CD4-positive, alpha-beta T cell treated with Interleukin-15 for 1 hour (primary cell): ENCODE measurements at places on chromosomes 1 and 21.

- DNase-seq, result no peak
Observed at GRCh38 chr1:228268881-228269265, 61.0 kb downstream of the OBSCN start.

DNA sequence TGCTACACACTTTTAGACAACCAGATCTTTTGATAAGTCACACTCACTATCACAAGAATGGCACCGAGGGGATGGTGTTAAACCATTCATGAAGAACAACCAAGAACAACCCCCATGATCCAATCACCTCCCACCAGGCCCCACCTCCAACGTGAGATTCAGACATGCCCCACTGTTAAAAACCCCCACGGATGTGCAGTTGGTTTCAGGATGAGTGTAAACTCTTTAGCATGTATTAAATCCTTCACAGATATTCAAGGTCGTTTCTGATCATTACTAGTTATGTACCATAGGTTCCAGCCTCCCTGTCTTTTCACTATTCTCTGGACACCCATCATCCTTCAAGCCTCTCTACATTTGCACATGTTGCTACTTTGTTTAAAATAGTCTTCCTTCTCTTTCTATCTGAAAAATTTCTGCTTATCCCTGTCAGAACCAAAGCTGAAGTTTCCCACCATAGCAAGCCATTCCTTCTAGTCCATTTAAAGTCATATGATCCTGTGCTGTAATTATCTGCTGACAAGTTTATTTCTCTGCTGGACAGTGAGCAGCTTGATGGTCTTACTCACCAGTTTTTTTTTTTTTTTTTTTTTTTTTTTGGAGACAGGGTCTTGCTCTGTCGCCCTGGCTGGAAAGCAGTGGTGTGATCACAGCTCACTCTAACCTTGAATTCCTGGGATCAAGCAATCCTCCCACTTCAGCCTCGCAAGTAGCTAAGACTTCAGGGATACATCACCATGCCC is 36.8 kb downstream of the MAP10 start:
- DNase-seq, result no peak

GRCh38 chr1:213541641-213542040 is 446.1 kb upstream of the PROX1 start:
- no peak for DNase-seq

DNA sequence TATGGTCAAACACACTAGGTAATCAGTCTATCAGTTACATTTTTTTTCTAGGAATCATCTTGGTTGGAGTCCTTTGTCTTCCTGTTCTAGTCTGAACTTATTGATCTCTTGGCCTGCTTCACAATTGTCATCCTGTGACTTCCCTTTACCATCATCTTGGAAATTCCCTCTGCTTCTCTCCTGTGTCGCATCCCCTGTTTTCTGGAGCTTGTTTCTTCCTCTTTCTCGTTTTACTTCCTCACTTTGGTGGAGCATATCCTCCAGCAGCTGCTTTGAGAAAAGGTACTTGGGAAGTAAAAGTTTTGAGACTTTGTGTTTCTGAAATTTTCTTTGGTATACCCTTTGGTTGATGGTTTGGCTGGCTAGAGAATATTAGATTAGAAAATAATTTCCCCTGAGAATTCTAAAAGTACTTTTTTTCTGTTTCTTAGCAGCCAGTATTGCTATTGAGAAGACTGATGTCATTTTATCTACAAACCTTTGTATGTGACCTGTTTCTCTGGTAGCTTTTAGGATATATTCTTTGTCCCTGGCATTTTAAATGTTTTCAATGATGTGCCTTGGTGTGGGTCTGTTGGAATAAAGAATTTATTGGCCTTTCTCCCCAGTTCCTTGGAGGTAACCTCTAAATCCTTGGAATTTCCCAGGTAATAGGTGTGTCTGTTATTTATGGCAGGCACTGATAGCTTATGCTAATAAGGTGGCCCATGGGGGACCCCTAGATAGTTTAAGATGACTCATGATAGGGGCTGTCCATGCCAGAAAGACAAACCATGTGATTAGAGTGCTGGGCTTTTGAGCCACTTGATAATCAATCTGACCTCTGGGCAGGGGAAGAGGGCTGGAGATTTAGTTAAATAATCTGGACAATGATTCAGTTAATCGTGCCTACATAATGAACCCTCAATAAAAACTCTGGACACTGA is 6.1 kb upstream of the MYCL start:
- DNase-seq, result peak; percentile 29

GRCh38 chr1:10051656-10052055 is 18.9 kb downstream of the UBE4B start:
- DNase-seq, result no peak

DNA sequence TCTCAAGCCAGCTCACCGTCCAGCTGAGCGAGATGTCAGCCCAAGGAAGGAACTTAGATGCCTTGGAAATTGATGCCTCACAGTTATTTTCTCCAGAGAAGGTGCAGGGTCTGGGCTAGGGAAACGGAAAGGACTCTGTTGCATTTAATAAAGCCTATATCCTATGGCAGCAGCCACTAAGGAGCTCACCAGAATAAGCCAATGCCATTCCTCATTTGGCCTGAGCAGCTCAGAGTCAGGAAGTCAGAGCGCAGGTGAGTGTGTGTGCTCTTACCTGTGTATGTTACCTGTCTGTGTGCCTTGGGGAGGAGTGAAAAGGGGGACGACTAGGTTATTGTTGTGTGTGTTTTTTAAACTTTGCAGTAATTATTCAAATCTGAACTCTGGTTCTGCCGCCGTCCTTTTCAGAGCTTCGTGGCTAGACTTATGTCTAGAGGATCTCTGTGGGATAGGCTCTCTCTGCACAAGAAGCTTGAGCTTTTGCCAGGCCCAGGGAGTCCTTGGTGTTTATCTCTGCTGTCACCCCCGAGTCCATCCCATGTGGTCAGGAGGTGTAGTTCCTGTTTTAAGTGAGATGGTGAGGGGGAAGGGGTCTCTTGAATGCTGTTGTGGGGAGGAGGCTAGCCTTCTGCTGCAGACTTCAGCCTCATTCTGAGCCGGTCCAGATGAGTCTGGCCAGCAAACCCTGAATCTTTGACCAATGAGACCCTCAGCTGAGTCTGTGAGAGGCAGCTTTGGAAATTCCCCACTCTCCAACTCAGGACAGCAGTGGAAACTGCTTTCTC is 2.4 kb downstream of the TMCC2 start:
- DNase-seq, result no peak

DNA sequence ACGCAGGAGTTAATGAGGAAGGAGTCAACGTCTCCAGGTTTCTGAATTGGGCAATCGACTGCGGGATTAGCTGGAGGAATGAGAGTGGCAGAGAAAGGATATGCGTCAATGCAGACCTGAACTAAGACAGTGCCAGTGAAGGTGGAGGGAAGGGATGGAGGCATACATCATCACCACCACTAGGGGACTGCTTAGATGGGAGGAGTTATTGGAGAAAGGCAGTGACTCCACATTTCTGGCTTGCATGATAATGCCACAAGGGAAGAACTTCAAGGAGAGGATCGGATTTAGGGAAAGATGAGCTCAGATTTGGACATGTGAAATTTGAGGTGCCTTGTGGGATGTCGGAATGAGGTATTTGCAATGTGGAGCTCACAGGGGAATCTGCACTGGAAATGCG is 17.5 kb downstream of the VASH2 start:
- DNase-seq, result no peak

DNA sequence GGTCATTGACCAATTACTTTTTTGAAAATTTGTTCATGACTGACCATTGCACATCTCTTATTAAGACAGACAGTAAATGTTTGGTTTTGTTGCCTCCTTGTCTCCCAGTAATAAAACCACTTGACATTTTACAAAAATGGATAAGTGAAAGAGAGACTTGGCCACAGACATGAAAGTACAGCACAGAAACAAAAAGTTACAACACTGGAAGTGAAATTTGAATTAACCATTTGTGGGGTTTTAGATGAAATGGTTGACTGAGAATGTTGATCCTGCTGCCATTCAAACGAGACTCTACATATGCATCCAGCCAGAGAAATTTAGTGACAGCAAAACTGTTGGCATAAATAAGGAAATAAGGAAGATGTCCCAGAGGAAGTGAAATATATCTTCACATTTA is 79.3 kb upstream of the B3GALT2 start:
- DNase-seq, result no peak

- DNase-seq, result no peak
Observed at GRCh38 chr21:32812035-32812434, 40.5 kb upstream of the PAXBP1 start.

GRCh38 chr21:36504067-36505058 is 24.4 kb upstream of the CLDN14 start:
- no peak for DNase-seq

DNA sequence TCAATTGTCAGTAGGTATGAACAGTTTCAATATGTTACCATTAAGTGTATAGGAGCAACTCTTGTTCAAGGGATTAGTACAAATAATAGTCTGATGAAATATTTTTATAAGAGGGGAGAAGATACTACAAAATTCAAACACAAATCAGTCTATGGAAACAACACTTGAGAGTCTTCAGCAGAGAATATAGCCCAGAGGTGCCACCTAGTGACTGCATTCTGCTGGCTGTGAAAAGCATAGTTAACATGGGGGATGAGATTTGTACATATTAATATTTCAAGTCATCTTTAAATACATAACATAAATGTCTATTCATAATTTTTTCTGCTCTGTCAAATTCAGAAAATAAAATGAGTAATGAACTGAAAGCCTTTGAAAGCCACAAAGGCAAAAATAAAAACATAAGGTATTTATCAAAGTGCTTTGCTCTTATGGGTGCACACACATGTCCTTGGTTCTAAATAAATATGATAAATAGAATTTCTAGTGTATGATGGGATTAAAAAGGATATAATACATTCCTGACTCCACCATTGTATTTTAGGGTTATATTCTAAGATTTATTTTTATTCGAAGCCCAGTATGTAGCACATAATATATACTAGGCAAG is 440.9 kb upstream of the ZRANB2 start:
- no peak for DNase-seq

DNA sequence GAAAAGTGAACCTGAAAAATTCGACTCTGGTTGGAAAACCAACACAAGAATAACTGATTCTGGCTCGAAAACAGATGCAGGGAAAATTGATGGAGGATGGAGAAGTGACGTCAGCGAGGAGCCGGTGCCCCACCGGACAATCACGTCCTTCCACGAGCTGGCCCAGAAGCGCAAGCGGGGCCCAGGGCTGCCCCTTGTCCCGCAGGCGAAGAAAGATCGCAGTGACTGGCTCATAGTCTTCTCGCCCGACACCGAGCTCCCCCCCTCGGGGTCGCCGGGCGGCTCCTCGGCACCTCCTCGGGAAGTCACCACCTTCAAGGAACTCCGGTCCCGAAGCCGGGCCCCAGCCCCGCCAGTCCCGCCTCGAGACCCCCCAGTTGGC is 1.9 kb downstream of the RUSC1 start:
- no peak for DNase-seq

DNA sequence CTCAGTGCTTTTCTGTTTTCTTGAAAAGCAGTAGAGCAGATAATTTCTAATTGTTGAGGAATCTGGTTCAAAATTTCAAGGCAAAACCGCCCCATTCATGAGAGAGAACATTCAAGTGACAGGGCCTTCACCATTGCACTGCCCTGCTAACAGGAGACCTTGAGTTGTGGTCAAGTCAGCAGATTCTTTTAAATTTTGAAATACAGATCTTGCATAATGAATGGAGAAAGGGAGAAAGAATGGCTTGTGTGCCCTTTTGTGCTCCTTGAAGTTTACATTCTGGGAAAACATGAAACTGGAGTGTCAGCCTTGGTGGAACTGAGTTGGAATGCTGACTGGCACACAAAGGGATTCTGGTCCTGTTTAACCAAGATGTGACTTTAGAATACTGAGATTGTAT is 164.5 kb upstream of the UBE2U start:
- DNase-seq, result no peak

DNA sequence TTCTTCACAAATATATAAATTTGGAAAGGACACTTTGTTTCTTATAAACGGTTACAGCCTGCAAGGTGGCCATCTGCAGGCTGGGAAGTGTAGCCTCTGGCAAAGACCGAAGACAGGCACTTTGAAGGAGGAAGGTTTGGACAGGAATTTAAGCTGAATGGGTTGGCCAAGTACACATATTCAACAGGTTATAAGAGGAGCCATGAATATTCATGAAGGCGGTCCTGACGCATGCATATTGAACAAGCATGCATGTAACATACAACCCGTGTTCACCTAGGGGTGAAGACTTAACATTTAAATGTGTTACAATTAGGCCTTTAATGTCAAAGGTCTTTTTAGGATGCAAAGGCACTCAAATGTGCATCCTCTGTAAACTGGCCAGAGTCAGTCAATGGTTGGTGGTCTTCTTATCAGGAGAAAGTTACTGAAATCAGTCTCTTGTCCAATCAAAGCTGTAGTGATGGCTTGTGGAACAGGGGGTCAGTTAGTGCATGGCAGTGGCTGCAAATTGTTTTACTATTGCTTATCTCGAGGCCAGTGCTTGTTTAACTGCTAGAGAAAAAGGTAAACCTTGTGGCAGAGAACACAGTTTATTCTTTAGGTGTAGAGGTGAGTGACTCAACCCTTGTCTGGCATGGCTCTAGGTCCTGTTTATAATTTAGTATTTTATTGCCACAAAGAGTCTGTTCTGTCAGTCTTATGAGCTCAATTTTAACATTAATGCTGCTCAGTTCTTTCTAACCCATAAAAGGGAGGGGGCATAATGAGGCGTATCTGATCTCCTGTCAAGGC is 70.3 kb upstream of the F3 start:
- no peak for DNase-seq

- no peak for DNase-seq
Observed at GRCh38 chr1:110645821-110646735, 28.7 kb downstream of the KCNA3 start.

- no peak for DNase-seq
Observed at GRCh38 chr1:52268372-52268771, 97.6 kb downstream of the CC2D1B start.

DNA sequence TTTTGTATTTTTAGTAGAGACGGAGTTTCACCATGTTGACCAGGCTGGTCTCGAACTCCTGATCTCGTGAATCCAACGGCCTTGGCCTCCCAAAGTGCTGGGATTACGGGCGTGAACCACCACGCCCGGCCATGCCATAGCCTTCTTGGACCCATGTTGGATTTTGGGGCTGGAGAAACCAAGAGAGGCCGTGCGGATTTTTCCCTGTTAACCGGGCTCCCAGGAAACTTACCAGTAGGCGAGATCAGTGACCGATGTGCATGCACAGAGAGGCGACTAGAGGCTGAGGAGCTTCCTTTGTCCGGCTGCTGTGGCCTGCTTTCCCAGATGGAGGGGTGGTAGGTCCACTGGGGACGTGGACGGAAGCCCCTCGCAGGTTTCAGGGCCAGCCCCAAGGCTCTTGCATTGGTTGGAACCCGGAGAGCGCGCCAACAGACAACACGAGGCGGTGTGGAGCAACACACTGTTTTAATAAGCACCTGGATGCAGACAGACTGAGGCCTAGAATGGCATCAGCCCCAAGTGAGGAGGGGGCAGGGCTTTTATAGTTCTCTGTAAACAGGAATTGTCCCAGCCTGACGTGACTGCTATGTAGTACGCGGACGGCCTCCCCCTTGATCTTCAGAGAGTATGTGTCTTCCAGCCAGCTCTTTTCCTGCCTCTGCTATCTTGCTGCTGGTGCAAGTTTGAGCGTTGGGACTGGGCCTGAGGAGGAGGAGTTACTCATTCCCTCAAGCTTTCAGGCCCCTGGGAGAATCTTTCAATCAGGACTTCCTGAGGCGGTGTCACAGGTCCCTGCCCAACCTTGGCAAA is at the start of gene ERVH48-1:
ERVH48-1 (minus strand) TSS at position 517 of the 813 bp plus-strand sequence. CDS start 6,624 bp downstream, outside the sequence.
- DNase-seq, result peak; percentile 32

GRCh38 chr1:216896146-216896545 is 172.9 kb upstream of the ESRRG start:
- DNase-seq, result no peak
